ENCODE measurements at places on chromosomes 5 and 9.

- no peak for DNase-seq
Measured at GRCh38 chr9:76882686-76883085, 23.2 kb downstream of the PRUNE2 start.

- DNase-seq, result no peak
Measured at GRCh38 chr5:168974082-168974481, 326.9 kb downstream of the SLIT3 start.

DNA sequence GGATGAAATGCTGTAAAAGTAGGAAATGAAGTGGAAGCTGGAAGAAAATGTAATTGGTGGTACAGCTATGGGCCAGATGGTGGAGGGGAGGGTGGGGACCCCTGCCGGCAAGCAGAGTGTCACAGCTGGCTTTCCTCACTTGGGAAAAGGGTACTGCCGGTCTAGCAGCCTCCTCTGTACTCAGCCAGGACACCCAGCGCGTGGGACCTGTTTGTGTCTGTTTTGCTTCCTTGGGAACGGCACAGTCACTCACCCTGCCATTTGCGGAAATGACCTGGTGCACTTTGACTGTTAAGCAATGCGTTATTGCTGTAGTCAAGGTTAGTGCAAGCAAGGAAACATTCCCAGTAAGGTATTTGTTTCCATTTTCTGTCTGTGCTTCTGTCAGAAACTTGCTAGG lies 10.1 kb downstream of the TMEM252 start:
- DNase-seq, result no peak

DNA sequence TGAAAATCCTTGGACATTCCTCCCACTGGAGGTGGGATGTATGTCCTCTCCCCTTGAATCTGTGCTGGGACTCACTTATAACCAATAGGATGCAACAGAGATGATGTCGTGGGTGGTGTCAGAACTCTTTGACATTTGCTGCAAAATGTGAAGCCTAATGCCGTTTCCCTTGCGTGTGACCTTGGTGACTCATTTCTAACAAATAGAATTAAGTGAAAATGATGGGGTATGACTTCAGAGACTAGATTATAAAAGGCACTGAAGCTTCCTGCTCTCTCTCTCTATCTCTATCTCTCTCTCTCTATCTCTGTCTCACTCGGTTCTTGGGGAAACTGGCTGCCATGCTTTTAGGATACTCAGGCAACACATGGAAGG lies 126.1 kb upstream of the STC2 start:
- no peak for DNase-seq

- DNase-seq, result no peak
Measured at GRCh38 chr9:78030296-78030552, 1.4 kb downstream of the GNAQ start.

DNA sequence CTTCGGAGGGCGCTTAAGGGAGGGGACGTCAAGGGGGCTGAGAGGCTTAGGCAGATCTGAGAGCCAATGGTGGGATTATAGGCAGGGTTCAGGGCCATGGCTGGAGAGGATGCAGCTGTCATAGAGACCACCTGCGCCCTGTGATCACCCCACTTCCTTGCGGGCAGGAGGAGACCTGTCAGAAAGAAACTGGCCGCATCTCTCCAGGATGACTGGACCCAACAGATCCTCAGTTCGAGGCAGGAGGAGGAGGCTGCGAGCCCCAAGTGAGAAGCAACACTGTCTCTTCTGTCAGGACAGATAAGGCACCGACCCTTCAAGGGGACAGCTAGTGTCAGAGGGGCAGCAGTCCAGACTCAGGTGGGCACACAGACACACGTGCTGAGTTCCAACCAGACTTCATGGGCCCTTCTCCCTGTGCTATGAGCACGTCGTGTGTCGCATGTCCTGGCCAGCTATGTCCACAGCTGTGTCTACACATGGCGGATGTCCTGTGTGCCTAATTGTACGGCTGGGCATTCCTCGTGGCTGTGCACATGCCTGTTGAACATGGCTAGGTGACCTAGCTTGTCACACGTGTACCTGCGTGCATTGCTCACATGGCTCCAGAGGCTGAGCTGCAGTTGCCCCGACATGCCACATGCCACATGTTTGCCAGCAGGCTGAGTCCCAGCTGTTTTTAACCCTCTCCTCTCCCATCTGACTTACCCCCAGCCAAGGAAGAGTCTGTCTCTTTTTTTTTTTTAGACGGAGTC lies 583 bp upstream of the AQP3 start:
- no peak for DNase-seq

DNA sequence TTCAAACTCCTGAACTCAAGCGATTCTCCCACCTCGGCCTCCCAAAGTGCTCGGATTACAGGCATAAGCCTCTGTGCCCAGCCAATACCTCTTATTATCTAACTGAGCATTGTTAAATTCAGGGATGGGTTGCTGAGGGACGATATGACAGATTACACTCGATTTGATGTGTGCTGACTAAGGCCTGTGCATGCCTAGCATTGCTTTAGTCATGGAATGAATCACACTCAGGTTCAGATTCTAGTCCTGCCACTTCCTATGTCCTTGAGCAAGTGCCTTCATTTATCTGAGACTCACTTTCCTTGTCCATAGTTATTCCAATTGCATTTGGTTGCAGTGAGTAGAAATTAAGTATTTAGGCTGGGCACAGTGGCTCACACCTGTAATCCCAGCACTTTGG lies 19.5 kb downstream of the THBS4 start:
- DNase-seq, result no peak

DNA sequence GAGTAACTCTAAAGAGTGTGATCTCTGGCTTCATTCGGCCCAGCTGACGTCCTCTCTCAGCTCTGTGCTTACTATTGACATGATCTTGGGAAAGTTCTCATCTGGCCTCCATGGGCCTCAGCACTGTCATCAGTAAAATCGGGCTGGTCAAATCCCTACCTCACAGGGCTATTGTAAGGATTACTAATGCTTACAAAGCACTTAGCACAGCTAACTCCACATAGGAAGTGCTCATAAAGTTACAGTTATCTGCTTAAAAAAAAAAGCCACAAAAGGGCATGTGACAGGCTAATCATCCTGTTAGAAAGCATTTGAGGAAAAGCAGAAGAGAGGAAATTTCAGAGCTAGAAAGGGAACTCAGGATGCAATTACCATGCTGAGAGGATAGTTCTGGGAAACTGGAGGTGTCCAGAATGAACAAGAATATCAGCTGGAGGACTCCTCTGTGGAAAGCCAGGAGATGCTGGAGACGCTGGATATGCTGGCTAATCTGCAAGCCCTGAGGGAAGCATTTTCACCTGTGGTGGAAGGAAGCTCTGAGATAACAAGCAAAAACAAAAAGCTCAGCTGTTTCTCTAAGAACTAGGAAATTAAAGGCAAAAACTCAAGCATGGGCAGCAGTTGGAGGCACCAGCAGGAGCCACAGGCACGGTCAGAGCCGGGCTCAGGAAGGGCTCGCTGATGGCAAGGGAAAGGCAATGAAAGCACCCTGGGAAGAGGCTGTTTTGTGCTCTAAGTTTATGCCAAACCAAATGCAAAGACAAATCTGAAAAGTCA lies 4.4 kb upstream of the BHMT start:
- no peak for DNase-seq

DNA sequence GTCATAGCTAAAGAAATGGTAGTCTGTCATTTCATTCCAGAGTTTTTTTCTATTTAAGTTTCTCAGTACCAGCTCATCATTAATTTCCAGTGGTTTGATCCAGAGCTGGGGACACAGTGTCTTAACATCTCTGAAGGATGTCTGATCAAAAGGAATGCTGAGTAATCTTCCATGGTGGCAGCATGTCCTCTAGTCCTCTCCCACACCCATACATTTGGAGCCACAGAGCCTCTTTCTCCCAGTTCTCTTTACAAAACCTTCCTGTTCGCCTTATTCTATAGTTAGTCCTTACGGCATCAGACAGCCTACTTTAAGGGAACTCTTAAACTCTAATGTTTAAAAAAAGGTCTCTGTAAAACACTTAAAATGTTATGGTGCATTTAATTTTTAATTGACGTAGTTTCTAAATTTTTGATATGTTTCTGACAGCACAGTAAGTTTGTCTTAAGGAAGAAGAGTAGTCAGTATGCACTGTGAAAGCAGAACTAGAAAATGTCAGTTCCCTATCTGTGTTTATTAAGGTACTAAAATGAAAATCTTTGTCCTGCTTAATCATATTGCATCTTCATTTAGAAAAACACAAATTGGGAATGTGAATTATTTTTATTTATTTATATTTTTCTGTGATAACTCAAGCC lies 96.8 kb downstream of the INIP start:
- DNase-seq, result no peak

DNA sequence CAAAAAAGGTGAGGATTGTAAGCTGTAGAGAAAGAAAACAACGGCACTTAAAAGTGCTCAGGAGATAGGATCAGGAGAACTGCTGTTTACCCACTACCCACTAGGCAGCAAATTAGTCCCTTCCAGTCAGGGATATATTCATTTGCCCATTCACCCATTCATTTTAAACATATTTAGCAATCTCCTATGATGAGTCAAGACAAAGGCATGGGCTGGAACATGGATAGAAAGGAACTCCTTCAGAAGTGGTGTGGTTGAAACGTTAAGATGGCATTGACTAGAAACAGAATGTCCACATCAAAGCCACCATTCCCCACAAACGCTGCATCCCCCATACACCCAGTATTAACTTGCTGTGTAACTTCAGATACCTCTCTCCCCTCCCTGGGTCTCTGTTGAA lies 225.7 kb downstream of the ASTN2 start:
- no peak for DNase-seq

DNA sequence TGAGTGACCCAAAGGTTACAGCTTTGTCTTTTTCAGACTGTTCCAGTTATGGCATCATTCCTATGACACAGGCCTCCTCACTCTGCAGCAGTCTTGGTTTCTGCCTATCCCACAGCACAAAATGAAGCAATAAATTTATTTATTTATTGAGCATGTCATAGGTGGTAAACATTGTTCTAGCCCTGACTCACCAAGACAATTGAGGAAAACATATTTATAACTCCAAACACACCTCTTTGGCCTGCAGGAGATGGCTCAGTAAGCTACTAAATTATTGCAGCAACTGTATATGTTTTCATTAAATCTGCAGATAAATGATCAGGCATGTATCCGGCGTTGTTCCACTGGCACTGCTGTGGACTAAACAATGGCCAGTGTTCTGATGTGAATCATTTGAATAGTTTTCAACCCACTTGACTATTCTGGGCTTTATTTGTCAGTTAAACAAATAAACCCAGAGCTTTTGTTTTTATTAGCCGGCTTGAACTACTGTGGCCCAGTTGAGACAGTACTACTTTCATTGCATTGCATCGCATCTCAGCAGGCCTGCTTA lies 83.2 kb downstream of the FOXD1 start:
- DNase-seq, result no peak

DNA sequence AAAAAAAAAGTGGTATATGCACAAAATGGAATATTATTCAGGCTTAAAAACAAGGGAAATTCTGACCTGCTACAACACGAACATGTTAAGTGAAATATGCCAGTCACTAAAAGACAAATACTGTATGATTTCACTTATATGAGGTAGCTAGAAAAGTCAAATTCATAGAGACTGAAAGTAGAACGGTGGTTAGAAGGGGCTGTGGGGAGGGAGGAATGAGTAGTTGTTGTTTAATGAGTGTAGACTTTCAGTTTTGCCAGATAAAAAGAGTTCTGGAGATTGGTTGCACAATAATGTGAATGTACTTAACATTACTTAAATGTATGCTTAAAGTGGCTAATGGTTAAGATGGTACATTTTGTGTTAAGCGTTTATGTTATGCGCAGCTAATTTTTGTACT lies 79.5 kb upstream of the IL12B start:
- DNase-seq, result peak; percentile 44

DNA sequence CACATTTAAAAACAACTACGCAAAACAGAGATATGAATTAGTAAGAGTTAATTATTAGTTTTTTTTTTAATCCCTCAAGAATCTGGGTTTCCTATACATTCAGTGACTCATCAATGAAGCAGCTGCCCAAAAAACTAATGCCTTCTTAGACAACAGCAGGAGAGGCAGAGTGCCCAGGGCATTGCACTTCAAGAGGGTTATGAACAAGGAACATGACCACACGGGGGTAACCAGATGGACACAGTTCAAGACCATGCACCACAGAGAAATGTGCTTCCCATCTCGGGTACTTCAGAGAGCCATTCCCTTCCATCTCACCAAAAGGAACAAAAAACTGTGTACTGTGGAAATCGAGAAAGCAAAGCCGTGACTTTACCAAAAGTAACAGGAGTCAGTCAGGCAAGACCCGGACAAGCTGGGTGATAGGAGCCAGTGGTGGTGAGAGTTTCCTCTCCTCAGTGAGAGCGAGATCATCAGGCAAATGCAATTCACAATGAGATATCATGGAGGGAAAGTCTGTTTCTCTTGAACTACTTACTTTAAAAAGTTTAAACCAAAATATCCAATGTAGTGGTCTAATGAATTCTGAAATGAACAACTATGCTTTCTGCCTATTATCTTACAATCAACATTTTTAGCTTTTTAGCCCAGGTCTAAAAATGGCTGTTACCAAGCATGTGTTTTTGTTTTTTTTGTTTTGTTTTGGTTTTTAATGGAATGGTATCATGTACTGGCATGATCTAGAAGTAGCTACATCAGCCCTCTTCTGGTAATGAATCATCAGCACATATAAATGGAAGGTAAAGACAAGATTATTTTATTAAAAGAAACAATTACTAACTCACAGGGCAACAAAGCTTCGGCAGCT lies 192.1 kb downstream of the TSSK1B start:
- DNase-seq, result no peak

- no peak for DNase-seq
Measured at GRCh38 chr9:7174884-7175283, 417.1 kb downstream of the KDM4C start.

DNA sequence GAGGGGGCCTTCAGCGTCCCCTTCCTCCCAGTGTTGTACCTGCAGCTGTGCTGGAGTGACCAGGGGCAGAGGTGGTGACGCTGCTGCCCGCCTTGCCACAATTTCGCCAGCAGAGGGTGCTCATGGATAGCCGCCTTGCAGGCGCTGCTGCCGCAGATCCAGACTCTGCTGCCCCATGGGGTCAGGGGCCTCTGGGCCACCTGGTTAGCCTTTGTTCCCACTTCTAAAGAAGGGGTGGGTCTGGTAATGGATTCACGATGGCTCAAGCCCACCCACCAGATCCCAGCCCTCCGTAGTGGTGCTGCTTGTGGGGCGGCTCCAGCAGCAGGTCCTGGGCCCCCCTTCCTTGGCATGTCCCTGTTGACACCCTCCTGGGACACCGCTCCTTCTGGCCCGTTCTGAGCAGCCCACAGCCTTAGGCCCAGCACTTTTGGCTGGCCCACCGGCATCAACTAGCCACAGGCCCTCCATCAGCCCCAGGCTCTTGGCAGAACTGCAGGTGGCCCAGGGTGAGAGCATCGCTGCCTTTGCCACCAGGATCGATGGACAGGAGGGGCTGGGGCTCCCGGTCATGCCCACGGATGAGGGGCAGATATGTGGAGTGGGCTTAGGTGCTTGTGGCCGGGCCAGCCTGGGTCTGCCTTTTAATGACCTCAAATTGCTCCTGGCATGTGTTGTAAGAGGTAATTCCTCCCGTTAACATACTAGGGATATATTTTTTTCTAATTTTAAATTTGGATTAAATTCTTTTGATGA lies 57.2 kb downstream of the COL5A1 start:
- peak; percentile 24 for DNase-seq

GRCh38 chr9:106481013-106481609 lies 381.9 kb upstream of the ZNF462 start:
- no peak for DNase-seq
